ENCODE measurements at places on chromosomes 7 and 10.

GRCh38 chr7:144063710-144064109, 5.9 kb upstream of the OR2A25 start:
- no peak for DNase-seq

DNA sequence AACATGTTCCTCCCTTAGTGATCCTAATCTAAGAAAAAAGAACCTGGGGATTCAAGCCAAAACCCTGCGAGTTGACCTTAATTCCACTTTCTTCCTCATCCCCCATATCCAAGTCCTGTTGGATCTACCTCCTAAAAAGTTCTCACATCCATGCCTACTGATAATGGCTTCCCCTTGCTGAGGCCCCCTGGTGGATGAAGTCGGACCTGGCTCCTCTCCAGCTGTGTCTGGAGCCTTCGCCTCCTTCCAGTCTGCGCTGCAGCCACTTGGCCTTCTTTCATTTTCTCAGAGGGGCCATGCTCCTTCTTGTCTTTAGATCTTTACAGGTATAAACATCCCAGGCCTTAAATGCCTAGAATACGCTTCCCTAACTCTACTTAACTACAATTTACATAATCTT, 8.1 kb downstream of the PDE1C start:
- no peak for DNase-seq

DNA sequence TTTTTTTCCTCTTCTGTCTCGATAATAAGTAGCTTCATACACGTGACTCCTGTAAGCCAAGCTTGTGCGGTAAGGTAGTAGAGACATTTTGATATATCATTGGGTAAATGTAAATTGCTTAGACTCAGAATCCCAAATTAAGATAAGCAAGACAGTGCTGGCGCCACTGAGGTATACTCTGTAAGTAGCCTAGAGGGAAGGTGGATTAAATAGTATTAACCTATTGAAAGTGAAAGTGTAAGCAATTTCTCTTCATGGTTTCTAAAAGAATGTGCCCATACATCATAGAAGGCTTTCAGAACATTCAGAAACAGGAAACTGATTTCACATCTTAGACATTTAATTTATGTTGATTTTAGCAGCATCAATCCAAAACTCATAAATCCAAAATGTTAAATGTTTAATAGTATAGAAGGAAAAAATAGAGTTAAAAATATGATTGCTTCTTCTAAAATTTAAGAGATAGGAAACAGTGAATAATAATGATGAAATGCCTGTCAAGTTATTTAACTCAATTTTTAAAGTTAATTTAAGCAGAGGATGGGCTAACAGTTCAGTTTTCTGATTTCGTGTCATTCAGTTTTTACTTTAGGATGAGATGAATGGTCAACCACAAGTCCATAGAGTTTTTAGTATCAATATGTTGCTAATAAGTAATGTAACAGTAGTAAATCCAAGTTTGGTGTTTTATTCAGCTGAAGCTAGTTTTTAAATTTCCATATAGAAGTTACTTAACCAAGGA, 36.8 kb downstream of the LRRC72 start:
- no peak for DNase-seq

DNA sequence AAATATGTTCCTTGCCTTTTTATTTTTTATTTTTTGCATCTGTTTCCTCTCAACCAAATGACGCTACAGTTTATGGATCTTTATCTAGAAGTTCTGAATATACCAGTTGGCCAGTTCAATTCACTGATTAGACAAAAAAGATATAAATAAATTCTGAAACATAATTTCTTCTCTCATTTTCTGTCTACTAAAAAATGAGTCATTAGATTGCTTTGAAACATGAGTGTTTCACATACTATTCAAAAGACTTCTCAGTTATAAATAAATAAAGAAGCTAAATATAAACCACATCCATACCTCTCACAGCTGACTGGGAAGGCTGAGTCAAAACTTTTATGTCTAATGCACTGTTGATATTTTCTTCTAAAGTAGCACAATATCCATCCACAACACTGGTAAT, 97.6 kb upstream of the GPR22 start:
- no peak for DNase-seq

GRCh38 chr10:132787495-132788179, 1.7 kb upstream of the NKX6-2 start:
- DNase-seq: no peak

DNA sequence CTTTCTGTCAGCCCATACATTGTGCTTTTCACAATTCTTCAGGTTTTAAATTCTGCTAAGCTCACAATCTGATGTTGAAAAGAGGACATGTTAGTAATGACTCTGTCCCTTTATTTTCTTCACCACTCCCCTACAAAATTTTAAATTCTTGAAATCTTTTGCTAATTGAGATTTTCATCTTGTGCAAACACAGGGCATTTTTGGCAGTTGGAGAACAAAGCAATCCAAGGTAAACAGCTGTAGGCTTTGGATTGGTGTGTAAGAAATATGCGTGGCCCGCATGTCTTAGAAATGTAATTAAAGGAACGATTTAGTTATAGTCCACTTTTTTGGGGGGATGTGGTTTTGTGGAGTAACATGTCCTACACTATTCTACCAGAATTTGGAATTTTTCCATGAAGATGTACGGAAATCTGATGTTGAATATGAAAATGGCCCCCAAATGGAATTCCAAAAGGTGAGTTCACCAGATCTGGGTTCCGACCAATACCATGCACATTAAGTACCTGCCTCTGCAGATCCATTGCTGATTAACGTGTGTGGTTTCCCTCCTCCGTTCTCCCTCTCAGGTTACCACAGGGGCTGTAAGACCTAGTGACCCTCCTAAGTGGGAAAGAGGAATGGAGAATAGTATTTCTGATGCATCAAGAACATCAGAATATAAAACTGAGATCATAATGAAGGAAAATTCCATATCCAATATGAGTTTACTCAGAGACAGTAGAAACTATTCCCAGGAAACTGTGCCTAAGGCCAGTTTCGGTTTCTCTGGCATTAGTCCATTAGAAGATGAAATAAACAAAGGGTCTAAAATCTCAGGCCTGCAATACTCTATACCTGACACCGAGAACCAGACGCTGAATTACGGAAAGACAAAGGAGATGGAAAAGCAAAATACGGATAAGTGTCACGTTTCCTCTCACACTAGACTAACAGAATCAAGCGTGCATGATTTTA, 181.1 kb downstream of the ARHGAP21 start:
- no peak for DNase-seq

DNA sequence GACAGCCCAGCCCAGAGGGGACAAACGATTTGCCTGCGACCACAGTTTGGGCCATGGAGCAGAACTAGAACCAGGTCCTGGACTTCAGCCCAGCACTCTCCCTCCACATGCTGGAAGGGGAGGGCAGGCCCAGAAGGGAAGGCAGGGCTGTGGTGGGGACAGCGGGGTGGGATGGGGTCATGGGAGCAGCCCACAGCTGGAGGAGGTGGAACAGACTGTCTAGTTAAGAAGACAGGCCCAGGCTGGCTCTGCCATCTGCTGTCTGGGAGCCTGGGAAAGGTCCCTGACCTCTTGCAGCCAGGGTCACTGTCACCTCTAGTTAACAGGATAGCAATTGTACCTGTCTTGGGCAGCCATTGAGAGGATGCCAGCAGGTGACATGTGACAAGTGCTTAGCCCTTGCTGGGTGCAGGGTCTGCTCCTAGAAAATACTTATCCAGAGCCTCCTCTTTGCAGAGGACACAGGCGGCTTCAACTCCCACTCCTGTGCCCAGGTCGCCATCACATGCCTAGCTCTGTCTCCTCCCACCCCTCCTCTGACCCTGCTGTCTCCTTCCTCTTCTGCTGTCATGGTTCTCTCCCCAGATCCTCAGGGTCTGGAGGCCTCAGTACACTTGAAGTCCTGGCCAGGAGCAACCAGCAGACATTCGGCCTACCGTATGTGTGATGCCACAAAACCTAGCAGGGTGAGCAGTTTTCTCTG, 37.0 kb upstream of the CHST15 start:
- no peak for DNase-seq

DNA sequence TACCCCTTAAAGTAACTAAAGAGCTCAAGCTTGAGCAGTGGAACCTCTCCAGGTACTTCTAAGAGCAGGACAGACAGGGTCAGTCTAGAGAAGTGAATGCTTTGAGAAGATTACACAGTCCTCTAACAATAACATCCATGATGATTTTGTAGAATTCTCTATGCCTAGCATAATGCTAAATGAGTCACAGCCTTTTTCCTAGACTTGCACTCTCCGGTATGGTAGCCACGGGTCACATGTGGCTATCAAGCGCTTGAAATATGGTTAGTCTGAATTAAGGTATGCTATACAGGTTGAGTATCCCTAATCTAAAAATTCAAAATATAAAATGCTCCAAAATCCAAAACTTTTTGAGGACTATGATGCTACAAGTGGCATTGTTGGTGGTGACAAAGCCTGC, 166.6 kb upstream of the MKLN1 start:
- no peak for DNase-seq

DNA sequence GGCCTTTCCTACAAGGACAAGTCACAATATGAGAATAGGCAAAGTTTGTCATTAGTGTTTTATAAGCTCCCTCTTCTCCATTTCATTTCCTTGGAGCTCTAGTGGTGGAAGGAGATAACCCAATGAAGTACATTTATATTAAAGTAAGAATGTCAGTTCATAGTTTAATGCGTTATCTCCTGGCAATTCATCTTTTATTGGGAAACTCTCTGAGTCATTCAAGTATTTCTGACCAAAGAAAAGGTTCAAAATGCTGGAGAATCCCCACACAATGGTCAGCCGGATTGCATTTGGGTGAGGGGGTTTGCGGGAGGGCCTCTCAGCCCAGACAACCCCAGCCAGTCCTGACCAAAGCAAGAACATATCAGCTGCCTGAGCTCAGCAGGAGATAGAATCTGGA, 321.5 kb upstream of the NRP1 start:
- no peak for DNase-seq

GRCh38 chr10:110815354-110816004, 56.2 kb upstream of the PDCD4 start:
- peak; percentile 63 for DNase-seq

DNA sequence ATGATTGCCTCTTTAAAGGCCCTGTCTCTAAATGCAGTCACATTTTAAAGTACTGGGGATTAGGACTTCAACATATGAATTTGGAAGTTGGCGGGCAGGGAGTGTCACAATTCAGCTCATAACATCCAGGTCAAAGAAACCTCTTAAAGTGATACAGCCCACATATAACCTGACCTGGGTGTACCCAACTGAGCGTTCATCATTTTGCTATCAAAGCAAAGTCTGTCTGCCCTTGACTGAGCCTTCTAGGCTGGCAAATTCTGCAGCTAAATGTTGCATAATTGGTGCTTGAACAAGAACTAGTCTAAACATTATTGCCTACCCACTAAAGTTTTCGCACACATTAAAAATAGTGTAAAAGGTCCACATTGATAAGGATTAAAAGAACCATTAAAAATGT, 3.7 kb downstream of the MSRB2 start:
- no peak for DNase-seq

DNA sequence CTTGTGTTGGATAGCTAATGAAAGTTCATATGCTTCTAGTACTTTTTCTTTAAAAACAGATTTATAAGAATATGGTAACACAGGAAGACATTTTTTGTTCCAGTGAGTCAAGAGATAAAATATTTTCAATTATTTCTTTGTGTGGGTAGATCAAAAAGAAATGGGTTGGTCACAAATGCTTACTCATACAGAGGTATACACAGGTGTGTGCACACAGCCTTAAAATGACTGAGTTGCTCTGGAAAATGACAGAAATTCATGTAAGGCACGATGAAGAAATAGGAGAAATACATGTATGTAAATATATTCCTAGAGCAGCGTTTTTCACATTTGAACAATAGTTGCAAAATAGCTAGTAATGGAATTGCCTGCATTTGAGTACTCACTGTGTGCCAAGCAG, 66.0 kb downstream of the ST7 start:
- DNase-seq: no peak

DNA sequence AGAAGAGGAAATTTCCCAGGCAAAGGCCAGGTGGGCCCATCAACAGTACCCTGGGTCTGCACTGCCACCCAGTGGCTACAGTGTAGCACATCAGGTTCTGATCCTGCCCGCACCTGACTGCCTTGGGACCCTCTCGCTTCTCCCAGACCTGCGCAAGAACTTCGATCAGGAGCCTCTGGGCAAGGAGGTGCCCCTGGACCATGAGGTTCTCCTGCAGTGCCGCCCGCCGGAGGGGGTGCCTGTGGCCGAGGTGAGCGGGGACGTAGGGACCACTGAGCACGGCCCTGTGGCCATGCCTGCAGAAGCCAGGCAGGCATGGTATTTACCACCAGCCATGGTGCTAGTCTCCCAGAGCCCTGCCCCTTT, 33.9 kb upstream of the SLC29A3 start:
- no peak for DNase-seq
